ENCODE measurements at places on chromosomes 11 and 22.
A peak's percentile ranks its signal among the peaks of the same experiment; 100 is the strongest.

DNA sequence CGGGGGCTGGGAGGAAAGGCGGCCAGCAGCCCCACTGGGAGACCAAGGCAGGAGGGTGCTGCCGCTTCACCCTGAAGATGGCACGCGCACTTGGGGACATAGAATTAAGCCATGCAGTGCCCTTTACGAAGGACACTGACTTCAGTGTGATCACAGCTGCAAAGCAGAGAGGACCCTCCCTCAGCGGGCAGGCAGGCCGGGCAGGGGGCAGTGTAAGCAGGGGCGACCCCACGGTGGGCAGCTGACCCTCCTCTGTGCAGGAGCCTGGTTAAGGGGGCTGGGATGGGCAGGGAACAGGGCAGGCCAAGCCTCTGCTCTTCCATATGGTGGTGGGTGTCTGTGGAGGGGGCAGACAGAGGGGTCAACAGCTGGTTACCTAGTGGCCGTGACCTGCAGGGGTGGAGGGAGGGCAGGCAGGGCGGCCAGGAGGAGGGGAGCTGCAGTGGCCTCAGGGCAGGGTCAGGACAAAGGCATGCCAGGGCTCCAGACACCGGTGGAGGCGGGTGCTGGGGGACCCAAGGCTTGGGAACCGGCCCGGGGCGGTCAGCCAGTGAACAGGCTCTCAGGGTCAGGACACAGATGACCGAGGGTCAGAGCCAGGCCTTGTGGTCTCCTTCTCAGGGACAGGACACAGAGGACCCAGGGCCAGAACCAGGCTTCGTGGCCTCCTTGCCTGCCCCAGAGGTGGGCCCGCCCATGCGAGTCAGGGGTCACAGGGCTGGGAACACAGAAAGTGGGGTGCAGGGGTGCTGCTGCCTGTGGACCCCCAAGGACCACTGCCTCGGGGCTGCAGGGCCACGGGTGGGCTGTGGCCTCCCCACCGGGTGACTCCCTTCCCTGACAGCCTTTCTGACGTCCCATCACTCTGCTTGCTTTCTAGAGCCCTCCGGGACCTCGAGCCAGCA lies 7.2 kb downstream of the LMNTD2 start:
- no peak for DNase-seq

- DNase-seq, result no peak
These were observed 37.8 kb upstream of the YWHAH start for GRCh38 chr22:31906569-31906968.

DNA sequence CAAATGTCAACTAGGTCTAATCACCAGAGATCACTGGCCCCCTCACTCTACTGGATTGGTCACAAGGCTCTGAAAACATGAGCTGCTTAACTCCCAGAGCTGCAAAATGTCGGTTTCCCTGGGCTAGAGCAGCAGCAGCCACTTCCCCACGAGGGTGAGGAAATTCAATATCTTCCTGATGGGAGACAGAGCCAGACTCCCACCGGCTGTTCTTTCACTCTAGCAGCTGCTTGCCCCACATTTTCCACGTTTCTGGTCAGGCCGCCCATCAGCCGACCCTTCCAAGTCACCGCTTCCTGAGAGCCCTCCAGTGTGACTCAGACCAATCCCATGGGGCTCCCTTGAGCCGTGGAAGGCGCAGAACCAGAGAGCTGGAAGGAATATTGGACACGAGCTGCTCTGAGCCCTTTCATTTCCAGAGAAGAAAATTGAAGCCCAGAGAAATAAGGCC lies 227.0 kb downstream of the ADAMTS15 start:
- no peak for DNase-seq

GRCh38 chr11:70156291-70157037 lies 46.6 kb upstream of the FADD start:
- no peak for DNase-seq

DNA sequence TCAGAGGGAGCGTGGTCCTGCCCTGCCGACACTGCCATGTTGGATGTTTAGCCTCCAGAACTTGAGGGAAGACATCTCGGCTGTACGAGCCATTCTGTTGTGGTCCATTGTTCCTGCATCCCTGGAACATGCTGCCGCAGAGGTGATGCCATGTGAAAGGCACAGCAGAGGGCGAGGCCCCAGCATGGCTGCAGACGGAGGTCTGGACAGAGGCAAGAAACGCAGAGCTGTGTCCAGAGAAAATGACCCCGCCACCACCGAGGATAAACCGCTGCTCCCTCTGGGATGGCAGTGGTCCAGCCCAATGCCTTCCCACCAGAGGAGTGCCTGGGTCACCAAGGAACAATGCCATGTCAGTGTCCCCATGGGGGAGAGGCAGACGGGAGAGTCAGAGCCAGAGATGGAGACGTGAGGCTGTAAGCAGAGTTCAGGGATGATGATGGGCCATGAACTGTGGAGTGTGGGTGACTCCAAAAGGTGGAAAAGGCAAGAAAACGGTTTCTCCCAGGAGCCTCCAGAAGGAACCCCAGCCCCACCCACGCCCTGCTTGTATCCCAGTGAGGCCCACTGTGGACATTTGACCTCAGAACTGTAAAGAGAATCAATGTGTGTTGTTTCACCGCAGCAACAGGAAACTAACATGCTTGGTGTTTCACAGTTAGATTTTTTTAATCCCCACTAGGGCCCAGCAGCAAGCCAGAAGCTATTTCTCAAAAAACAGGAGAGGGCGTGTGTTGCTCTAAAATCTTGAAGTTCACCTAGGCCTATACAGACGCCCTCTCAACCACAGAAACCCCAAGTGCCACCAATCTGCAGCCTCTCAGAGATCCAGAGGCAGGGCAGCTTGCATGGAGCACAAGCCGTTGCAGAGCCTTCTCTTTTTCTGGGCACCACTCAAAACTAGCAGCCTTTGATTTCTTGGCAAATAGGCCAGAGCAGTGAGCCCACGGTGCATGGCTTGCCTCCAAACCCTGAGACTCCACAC lies 1422.9 kb downstream of the TBC1D22A start:
- DNase-seq, result no peak

DNA sequence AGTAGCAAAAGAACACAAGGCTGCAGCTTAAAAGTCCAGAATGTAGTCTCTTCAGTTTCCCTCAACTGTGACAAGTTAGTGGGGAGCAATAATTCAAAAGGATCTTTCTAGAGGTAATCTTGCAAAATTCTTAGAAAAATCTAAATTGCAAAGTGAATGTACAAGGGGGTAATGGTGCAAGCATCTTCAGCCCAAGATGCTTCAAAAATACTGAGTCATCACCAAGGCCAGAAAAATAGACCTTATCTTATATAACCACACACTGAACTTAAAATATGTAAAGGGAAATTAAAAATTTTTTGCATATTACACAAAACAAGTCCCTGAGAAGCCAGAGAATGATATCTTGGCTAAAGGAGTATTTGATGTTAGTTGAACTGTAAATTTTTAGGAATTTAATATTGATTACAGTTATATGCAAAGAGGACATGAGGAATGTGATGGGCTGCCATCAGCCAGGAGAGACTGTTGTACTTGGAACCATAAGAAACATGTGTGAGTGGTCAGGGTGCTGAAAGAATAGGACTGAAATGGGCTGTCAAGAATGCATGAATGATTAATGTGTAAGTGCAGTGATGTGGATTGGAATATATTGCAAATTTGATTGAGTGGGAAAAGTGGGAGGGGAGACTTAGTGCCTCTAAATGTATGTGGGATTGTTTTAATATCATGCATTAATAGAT lies 85.7 kb upstream of the LIN7C start:
- DNase-seq, result no peak

DNA sequence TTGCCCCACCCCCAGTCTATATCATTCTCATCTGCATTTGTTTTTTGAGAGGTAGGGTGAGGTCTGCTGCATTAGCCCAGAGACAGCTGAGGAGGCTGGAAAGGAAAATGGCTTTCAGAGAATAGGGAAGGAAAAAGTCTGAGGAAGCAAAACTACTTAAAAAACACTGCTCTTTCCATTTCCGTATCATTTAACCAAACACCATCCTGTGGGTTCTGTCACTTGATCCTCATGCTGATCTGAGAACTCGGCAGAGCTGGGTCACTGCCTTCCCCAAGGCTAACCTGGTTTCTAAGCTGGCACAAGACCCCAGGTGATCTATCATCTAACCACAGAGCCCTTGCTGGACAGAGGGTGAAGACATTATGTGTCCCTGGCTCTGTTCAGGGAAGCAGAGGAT lies 1.2 kb downstream of the FOLR2 start:
- DNase-seq, result no peak

GRCh38 chr22:21025266-21025665 lies 7.1 kb downstream of the SLC7A4 start:
- no peak for DNase-seq

DNA sequence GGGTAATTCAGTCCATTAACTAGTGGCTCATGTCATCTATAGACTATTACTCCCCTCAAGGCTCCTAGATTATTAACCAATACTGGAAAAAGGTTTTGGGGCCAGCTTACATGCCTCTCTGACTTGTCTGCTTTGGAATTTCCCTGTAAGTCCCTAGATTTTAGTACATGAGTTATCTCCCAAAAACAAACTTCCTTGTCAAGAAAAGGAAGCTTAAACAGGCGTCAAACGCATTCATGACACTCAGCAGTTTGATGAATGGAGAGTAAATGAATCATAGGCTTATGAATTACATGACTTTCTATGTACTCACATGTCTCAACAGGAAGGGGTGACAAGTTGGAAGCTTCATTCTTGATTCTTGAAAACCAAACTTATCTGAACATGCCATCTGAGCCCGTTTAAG lies 70.8 kb downstream of the BLID start:
- DNase-seq, result no peak

GRCh38 chr11:76210931-76211851 lies 4.9 kb upstream of the WNT11 start:
- DNase-seq, result no peak

DNA sequence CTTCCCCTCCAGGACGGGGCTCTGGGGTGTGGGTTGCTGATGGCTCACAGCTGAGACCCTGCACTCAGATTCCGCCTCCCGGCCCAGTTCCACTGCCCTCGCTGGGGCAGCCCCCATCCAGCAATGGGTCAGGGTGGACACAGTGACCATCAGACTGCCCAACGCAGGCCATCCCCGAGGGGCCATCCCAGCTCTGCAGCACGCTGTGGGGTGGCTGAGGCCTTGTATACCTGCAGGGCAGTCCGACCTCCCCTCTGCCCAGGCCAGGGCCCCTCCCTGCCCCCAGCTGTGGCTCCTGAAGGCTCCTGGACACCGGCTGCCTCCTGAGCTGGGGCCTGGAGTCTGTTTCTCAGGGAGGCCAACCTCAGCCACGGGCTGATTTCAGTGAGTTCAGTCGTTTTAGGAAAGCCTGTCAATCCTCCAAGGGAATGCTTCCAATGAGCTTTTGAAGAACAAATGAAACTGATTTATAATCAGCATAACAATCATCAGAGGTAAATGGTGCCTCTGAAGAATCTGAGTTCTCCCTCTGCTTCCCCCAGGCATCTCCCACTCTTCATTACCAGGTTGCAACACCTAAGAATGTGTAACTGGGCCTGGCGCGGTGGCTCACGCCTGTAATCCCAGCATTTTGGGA lies 95.1 kb downstream of the CELSR1 start:
- DNase-seq, result no peak

DNA sequence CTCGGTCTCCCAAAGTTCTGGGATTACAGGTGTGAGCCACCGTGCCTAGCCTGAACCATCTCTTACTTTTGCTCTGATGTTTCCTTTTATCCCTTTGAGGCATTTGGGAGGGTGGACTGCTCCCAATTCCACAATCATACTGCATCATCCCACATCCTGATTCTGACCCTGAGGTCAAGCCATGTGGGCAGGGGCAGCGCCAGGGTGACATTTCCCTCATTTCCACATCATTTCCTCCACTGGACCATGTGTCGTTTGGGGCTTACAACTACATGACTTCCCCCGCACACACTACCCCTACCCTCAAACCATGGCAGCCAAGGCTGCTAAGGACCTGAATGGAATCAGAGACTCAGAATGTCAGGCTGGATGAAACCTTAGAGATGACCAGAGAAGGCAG lies 26.4 kb upstream of the ZBTB16 start:
- no peak for DNase-seq

DNA sequence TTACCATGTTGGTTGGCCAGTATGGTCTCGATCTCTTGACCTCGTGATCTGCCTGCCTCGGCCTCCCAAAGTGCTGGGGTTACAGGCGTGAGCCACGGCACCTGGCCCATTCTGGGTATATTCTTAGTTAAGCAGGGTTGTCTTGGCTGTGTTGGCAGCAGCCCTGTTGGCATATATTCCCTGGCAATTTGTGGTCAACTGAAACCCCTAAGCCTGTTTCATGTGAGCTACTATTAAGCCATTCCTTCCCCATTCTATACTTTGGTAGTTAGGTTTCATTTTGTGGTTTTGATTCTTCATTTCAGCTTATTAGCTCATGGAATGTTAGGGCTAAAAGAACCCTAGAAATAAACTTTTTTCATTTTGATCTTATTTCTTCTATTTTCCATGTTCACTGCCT lies 22.2 kb upstream of the IL18BP start:
- DNase-seq, result no peak

GRCh38 chr22:28029201-28029948 lies 110.3 kb upstream of the PITPNB start:
- peak; percentile 8 for DNase-seq
